ENCODE measurements at places on chromosomes 11 and 22.

DNA sequence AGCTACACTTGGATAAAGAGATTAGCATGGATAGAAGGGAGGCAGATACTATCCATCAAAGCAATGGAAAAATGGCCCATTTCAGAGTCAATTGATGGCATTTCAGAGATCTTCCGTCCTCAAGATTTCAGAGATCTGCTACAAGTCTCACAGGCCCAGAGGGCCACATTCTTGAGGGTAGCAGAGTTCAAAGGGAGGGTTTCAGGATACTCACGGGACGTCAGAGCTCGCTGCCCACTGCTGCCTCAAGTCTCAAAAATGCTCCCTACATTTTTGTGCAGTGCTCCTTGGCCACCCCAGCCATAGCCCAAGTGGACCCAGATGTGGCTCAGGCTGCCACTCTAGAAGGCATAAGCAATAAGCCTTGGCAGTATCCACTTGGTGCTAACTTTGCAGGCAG lies 24.9 kb downstream of the RTL6 start:
- DNase-seq: no peak

DNA sequence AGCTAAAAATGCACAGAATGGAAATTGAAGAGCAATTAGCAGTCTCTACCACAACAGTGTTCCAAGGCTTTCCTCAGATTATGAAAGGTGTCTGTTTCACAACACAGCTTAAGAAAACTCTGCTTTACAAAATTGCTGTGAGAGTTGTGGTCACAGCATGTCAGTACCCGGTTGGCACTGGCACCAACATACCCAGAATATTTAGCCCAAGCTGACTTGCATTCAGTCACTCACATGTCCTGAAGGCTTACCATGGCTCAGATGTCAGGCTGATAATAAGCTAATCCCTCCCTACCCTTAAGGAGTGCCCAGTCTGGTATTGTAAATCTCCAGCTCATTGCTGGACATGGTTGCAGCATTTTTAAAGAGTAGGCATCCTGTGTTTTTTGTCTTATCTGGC lies 14.9 kb downstream of the NCR3LG1 start:
- no peak for DNase-seq

- no peak for DNase-seq
Measured at GRCh38 chr11:71109586-71109985, 142.8 kb downstream of the SHANK2 start.

DNA sequence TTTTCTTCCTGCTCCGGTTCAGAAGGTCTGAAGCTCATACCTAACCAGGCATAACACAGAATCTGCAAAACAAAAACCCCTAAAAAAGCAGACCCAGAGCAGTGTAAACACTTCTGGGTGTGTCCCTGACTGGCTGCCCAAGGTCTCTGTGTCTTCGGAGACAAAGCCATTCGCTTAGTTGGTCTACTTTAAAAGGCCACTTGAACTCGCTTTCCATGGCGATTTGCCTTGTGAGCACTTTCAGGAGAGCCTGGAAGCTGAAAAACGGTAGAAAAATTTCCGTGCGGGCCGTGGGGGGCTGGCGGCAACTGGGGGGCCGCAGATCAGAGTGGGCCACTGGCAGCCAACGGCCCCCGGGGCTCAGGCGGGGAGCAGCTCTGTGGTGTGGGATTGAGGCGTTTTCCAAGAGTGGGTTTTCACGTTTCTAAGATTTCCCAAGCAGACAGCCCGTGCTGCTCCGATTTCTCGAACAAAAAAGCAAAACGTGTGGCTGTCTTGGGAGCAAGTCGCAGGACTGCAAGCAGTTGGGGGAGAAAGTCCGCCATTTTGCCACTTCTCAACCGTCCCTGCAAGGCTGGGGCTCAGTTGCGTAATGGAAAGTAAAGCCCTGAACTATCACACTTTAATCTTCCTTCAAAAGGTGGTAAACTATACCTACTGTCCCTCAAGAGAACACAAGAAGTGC lies 661 bp upstream of the MALAT1 start:
- DNase-seq: peak; percentile 71

- DNase-seq: no peak
Measured at GRCh38 chr22:49011769-49012648, 815.7 kb downstream of the BRD1 start.

GRCh38 chr11:32991898-32992297 lies 23.8 kb upstream of the DEPDC7 start:
- no peak for DNase-seq

- no peak for DNase-seq
Measured at GRCh38 chr11:36372101-36372771, 76.1 kb downstream of the PRR5L start.

DNA sequence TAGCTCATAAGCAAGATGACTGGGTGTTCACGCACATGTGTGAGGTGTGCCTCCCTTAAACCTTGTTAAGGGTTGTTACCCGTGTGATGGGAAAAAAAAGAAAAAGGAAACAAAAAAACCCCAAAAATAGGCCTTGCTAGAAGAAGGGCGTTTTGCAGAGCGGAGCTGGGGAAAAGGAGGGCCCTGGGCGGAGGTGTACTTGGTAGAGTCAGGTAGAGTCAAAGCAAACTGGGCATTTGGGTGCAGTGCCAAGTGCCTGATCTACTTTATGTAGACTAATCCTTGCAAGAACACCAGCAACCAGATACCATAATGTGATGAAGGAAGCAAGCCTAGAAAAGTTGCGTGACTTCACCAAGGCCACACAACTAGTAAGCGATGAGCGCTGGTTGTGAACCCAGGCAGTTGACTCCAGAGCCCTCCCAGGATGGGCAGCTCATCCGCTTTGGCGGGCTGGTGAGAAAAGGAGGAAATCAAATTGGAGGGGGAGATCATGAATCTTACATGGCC lies 1.2 kb upstream of the TIRAP start:
- DNase-seq: no peak

DNA sequence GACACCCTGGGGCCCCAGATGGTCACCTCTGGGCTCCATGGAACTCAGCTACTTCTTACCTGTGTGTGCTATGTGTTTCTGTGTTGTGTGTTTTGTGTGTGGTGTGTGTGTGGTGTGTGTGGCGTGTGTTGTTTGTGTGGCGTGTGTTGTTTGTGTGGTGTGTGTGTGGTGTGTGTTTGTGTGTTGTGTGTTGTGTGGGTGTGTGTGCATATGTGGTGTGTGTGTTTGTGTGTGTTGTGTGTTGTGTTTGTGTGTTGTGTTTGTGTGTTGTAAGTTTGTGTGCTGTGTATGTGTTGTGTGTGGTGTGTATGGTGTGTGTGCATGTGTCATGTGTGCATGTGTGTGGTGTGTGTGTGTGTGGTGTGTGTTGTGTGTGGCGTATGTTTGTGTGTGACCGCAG lies 3.8 kb upstream of the WNT7B start:
- DNase-seq: no peak

DNA sequence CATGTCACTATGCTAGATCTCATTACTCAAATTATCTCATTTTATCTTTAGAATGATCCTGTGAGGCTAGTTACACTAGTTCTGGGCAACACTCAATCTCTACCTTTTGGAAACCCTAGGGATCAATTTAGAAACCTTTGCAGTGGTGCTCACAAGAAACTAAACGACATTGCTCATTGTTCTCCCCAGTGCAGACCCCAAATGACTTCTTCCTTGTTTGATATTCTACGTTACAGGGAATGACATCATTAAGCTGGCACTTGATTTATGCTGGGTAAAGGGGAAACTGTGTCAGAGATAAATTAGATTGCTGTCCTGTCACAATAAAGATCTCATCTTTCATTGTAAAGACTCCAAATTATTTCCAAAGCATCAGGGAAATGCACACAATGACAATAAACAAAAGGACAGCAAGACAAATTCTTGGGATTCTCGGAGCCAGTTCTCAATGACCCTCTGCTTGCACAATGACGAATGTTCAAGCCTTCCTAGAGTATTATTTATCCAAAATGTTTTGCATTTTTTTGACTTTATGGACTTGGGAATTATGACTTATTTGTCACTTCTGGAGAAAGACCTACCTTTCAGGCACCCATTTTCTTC lies 1121.8 kb upstream of the TENM4 start:
- no peak for DNase-seq

DNA sequence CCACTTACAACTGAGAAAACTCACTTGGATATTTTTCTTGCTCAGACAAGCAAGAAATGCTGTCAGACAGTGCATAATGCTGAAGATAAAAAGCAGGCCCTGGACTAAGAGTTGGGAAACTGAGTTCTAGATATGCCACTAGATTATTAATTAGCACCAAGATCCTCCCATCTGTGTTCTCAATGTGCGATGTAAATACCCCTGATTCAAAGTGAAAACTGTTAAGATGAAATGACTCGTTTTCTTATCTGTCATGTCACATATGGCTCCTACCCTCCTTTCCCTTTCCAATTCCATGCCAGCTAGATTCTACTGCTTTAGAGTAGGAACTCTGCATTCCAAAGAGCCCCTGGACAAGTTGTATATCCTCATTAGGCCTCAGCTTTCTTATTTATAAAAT lies 88.9 kb upstream of the CLNS1A start:
- DNase-seq: no peak

GRCh38 chr22:28243539-28243938 lies 324.5 kb upstream of the PITPNB start:
- no peak for DNase-seq

GRCh38 chr11:78733031-78733430 lies 158.4 kb upstream of the NARS2 start:
- DNase-seq: no peak

DNA sequence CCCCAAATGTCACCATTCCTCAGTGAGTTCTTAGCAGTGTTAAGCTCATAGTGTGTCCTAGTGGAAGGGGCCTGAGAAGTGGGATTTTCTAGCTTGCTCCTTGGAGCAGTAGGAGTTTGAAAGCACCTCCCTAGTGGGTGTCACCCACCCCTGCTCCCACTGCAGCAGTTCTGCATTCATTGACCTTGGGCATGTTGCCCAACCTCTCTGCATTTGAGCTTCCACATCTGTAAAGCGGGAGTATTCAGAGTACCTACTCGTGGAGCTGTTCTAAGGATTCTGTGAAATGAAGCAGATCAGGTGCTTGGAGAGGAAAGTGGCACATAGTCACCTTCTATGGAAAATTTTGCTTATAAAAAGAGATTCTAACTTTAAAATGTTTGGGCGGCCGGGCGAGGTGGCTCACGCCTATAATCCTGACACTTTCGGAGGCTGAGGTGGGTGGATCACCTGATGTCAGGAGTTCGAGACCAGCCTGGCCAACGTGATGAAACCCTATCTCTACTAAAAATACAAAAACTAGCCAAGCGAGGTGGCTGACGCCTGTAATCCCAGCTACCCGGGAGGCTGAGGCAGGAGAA lies 16.9 kb downstream of the LMO2 start:
- DNase-seq: no peak

DNA sequence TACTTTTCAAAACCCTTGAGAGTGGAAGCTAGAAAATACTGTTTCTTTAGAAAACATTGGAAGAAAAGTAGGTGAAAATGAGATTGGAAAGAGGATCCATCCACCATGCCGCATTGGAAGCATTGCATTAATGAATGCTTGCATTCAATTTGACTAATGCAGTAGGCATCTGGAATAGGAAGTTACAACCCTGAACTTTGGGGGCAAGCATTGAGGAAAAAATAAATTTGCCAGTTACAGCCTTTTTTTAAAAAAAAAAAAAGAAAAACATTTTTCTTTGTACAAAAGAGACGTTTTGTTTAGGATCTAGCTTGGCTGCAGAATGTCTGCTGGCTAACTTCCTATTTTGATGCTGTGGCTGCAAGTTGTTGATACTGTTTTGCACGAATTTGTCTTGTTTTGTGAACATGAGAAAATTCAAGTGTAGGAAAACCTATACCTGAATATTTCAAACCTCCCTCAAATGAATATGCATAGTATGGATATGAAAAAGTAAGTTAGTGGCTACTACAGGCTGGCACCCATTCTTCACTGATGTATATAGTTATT lies 28.1 kb downstream of the RTN3 start:
- DNase-seq: no peak

GRCh38 chr22:45321827-45322226 lies 12.1 kb downstream of the FAM118A start:
- no peak for DNase-seq

DNA sequence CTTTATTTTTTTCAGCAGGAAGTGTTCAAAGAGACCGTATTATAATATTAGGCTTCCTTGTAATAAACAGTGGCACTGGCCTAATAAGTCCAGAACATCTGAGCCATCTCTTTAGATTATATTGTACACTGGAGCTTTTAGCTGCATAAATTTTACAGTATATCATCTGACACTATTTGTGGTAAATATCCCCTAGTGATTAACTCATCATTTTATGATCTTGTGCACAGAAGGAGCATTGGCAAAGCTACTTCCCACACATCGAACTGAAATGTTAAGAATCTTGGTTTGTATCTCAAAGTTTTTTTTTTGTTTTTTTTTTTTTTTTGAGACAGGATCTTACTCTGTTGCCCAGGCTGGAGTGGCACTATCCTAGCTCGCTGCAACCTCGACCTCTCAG lies 162.7 kb downstream of the HIPK3 start:
- no peak for DNase-seq

GRCh38 chr22:33544707-33545106 lies 375.6 kb downstream of the LARGE1 start:
- no peak for DNase-seq
